ENCODE measurements at places on chromosomes 6 and 20.

GRCh38 chr6:158860279-158860865 lies 41.2 kb upstream of the EZR start:
- DNase-seq = no peak

DNA sequence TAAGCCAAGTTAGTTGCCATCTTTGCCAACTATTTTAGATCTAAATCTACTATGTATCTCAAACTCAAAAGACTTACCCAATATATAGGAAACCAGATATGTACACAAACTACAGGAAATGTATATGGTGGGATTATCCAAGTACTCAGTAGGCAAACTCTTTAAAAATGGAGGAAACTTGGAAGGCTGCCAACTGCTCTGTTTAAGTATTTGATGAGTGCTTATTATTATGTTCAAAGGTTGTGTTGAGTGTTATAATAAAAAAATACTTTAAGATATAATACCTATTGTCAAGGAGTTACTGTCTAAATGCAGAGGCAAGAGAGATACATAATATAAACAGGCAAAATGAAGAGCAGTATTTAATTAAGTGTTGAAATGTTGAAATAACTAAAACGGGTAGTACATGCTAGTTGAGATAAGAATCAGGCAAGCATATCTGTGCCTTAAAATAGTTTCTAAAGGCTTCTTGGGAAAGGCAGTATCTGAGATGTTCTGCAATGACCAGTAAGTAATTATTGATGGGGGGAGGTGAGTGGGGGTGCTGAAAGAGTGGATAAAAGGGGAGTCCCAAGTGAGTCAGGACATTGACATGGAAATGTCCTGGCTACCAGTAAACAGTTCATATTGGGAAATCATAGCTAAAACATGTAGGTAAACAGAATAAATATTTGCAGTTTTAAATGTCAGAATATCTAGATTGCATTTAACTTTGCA lies 6.5 kb upstream of the DST start:
- DNase-seq = no peak

- no peak for DNase-seq
Measured at GRCh38 chr6:144170044-144170443, 19.7 kb downstream of the STX11 start.

GRCh38 chr6:66965227-66965626 lies 1258.2 kb upstream of the EYS start:
- no peak for DNase-seq

- no peak for DNase-seq
Measured at GRCh38 chr6:83464381-83465140, 33.7 kb upstream of the ME1 start.

DNA sequence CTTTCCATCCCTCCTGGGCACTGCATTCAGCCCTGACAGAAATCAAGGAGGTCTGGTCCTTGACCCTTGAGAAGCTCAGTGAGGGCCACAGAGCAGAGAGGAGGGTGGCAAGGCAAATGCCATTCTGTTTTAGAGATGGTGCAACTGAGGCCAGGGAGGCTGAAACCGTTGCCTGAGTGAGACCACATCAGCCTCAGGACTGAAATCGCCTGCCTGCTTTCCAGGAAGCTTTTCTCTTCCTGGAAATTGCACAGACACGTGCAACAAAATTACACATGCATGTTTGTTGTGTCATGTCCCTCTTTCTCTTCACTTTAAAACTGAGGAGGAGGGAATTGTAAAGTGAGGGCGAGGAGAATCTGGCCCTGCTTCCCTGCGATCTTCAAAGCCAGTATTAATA lies 113.7 kb upstream of the PDE10A start:
- DNase-seq = no peak

- DNase-seq = no peak
Measured at GRCh38 chr6:7136859-7137334, 29.1 kb downstream of the RREB1 start.

DNA sequence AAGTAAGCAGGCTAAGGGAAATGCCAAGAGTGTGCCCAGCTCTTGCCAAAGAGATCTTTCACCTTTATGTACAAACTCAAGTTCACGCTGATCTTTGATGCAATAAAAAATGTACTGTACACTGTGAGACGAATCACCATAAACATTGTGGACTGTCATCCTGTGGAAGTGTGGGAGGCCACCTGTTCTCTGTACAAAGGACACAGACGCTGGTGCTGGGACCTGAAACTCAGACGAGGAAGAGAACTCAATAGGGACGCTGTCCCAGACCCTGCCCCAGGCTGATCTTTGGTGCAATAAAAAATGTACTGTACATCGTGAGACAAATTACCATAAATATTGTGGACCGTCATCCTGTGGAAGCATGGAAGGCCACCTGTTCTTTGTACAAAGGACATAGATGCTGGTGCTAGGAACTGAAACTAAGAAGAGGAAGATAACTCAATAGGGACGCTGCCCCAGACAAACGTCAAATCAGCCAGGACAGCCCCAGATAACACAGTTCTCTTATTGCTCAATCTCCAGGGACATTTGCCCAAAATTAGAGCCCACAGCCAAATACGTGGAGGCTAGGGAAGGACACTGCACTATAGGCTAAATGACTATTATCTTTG lies 312.7 kb upstream of the SGK1 start:
- peak; percentile 78 for DNase-seq

GRCh38 chr6:46751658-46752057 lies 4.9 kb downstream of the ANKRD66 start:
- DNase-seq = no peak

DNA sequence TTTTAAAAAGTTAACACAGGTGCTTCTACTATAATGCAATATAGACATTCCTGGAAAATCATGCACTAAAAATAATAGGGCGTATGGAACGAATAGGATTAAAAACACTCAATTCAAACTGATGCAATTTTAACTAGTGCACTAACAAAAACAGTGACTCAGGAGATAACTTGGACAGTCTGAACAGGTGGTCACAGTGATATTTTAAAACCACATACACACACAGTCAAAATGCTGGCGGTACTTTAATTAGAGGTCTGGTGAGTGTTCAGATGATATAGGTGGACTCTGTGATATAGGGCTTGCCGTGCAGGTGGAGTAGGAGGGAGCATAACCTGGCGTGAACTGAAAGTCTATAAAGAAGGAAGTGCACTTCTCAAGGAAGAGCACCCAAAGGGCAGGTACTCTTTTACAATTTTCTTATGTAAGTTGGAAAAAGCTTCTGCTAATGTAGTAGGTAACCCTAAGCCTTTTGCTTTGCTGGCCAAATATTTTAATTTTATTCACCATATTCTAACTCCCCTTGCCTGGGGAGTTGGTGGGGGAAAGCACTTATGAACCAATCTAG lies 41.9 kb upstream of the PLN start:
- no peak for DNase-seq

DNA sequence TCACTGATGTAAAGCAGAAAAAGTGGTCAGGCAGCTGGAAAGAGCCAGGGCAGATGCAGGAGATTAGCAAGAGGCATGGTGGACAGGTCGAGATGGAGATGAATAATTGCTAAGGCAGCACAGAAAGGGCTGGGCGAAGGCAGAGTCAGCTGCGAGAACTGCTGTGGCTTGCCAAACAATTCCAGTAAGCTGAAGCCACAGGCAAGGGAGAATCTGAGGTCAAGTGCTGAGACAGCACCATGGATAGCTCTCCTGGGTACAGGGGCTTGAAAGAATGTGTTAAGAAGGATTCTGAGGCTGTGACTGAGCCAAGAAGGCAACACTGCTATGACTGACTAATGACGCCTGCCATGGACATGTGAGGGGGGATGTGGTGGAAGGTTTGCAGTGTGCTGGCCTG lies 220.8 kb upstream of the FOXA2 start:
- DNase-seq = no peak

GRCh38 chr20:1888796-1889463 lies 6.3 kb upstream of the SIRPA start:
- no peak for DNase-seq

DNA sequence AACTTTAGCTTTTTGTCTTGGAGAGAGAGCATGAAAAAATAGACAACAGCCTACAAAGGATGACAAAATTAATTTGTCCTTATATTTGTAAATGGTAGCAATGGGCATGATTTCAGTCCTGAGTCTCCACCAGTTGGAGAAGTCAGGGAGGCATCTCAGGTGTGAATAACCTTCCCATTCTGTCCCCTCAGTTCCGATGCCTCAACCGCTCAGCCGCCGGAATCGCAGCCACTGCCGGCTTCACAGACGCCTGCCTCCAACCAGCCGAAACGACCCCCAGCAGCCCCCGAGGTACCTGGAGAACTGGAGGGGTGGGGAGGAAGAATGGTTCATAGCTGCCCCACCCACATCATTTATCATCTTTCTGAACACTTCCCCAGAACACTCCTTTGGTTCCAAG lies 3.6 kb downstream of the PRRC2A start:
- no peak for DNase-seq

- no peak for DNase-seq
Measured at GRCh38 chr6:137871291-137871690, 4.2 kb downstream of the TNFAIP3 start.

DNA sequence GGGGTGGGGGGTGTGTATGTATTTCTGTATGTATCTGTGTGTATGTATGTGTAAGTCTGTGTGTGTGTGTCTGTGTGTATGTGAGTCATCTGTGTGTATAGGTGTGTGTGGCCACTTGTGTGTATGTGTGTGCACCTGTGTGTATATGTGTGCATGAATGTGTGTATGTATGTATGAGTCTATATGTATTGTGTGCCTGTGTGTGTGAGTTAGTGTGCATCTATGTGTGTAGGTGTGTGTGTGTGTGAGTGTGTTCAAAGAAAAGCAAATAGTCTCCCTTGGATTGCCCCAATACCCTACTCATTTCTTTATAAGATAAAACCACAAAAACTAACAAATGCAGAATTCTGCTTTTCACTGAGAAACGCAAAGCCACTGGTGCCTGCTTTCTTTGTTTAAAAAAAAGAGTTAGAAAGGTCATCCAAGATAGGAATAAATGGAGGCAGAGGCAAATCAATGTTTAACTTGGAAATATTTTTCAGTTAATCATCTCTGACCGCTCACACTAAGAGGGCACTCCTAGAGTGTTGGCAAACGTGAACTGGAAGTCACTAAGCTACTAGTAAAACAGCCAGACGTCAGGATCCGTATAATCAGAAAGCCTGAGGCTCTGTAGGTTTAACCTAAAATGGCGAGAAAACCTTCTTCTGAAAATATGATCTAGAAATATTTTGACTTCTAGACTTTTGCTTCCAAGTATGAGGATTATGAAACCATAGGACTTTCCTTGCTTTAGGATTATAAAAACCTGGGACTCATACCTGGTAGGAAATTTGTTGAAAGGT lies 37.4 kb upstream of the JAG1 start:
- DNase-seq = no peak

DNA sequence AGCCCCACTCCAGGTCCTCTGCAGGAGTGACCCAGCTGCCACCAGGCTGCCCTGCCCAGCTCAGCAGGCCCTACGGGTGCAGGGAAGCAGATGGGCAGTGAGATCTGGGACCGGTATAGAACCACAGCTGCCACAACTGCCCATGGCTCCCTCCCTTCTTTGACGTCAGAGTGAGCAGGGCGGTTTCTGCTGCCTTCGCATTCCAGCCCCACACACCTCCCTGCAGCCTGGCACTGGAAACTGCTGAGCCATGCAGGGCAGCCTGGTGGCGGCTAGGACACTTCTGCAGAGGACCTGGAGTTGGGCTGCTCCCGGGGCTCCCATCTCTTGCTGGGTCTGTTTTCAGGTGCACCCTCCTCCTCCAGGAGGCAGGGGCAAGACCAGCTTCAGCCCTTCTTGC lies 101.6 kb upstream of the CD93 start:
- DNase-seq = no peak

GRCh38 chr6:133170602-133171001 lies 70.6 kb upstream of the EYA4 start:
- DNase-seq = peak; percentile 41

GRCh38 chr6:94349227-94349626 lies 929.9 kb upstream of the EPHA7 start:
- no peak for DNase-seq

DNA sequence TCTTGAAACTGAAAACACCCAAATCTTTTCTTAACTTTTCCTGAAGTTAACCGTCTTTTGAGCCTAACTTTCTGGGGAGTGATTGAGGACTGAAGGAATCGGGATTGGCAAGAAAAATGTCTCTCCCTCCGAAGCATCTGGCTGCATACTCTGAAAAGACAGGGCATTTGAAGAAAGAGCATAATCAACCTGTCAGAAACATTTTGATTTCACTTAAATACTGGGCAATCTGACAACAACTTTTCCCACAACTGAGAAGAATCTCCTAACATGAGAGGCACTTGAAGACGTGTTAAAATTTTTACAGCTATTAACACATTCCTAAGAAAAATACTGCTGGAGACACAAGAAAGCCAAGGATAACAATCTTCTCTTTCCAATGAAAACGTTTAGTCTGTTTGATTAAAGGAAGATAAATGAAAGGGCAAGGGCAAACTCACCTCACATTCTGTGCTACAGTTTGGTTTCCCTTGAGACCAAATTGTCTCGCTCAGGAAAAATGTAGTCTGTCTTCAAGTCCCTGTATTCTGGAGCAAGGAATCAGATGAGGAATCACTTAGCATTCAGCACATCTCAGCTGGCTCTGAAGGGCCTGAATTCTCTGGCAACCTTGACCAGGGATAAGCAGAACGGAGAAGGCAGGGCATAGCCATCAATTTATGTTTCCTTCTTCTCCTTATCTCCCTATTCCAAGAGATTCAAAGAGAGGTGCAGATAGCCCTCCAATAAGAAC lies 76.1 kb downstream of the TBX18 start:
- no peak for DNase-seq

GRCh38 chr20:24979036-24979960 lies 13.3 kb downstream of the APMAP start:
- no peak for DNase-seq

DNA sequence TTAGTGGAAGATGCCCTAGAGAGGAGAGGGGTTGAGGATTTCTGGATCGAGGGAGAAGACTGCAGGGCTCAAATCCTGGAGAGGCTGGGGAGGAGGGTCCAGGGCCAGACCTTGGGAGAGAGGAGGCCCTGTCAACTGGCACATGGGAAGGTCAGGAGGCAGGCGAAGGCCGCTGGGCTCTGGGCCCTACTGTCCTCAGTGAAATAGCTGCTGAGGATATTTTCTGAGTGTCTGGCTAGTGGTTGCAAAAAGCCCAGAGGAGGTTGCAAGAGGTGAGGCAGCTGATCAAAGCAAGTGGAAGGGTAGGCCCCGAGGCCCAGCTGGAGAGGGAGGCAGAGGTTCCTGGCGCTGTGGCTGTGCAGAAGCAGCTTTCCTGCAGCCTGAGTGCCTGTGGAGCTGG lies 103.4 kb upstream of the MLN start:
- no peak for DNase-seq
